ENCODE measurements at places on chromosomes 16 and 17.
A peak's percentile ranks its signal among the peaks of the same experiment; 100 is the strongest.

GRCh38 chr16:24701521-24701951 is 27.9 kb upstream of the TNRC6A start:
- no peak for DNase-seq

DNA sequence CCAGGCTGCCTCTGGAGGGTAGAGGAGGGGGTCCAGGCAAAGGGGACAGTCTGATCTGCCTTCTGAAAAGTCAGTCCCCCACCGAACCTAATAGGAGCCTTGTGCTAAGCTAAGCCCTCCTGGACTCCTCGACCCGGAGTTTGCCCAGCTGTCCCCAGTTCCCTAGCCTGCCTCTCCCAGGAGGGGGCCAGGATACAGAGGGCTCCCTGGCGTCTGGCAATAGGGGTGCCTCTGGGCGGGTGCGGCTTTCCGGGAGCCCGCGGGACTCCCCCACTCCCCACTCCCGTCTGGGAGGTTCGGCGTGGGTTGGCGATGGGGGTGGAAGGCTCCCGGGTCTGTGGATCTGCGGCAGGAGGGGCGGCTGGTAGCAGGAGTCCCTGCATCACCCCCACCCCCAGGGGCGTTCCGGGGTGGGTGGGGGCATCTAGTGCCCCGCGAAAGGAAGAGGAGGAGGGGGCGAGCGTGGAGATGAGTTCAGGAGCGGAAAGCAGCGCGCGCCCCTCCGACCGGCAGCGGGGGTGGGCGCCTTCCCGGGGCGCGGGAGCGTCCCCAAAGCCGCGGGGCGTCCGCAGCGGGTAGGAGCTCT is 1.2 kb downstream of the GSG1L start:
- DNase-seq, result no peak

DNA sequence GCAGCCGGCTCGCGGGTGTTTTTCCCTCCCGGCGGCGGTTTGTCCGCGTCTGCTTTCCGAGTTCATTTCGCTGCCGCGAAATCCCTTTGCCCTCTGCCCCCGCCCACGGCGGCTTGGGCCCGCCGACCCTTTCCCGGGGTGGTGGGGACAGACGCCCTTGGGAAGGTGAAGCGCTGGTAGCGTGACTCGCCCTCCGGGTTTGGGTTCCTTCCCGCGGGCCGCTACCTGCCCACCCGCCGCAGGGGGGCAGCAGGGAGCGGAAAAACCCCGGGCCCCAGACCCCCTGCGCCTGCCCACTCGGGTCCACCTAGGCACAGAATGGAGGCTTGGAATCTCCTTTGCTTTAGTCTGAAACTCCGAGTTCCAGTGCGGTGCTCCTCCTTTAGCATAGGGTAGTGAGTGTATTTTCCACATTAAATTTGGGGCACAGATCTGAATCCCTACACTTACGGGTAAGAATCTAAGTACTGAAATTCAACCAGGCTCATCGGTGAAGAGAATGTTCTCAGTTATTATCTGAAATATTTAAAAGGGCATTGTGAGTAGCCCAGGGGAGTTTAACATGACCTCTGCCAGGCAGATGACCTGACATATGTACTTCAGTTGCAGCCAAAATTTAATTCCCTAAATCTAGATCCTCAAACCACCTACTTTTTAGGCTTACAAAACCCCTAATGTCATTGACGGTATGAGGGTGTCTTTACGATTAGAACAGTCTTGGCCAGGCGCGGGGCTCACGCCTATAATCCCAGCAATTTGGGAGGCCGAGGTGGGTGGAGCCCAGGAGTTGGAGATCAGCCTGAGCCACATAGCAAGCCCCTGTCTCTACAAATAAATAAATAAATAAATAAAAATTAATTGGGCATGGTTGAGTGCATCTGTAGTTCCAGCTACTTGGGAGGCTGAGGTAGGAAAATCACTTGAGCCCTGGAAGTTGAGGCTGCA is 1.0 kb downstream of the NME2 start:
- DNase-seq, result peak; percentile 69

- DNase-seq, result no peak
Measured at GRCh38 chr17:30450125-30451027, 26.8 kb upstream of the GOSR1 start.

DNA sequence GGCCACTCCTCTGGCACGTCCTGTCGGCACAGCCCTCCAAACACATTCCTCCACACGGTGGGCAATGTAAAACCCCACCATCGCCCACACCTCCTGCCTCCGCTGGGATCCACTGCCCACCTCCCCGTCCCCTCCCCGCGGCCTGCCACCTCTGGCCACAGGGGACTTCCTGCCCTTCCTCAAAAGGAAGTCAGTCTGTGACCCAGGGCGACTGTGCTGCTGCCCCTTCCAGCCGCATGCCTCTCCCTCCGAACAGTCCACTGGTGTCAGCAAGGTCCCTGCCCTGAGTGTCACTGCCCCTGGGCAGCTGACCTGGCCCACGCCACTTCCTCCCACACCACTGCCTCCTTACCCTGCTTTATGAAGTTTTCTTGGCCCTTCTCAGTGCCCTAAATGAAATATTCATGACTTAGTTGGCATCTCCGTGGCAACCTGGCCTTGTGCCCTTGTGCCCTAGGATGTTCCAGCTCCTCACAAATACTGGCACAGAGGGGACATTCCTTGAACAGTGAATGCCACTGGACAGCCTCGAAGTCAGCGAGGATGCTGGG is 2.0 kb downstream of the PLD6 start:
- DNase-seq, result no peak

DNA sequence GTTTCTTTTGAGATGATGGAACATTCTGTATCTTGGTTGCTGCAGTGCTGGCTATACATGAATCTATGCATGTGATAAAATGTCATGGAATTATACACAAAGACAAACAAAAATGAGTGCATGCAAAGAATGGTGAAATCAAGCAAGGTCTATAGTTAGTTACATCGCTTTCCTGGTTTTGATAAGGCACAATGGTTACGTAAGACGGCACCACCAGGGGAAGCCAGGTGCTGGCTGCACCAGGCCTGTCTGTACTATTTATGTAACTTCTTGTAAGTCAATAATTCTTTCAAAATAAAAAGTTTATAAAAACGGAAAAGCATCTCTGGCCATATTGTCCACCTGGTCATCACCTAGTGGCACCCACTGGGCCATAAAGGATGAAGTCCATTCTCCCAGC is 46.5 kb downstream of the ARHGAP27 start:
- DNase-seq, result no peak

DNA sequence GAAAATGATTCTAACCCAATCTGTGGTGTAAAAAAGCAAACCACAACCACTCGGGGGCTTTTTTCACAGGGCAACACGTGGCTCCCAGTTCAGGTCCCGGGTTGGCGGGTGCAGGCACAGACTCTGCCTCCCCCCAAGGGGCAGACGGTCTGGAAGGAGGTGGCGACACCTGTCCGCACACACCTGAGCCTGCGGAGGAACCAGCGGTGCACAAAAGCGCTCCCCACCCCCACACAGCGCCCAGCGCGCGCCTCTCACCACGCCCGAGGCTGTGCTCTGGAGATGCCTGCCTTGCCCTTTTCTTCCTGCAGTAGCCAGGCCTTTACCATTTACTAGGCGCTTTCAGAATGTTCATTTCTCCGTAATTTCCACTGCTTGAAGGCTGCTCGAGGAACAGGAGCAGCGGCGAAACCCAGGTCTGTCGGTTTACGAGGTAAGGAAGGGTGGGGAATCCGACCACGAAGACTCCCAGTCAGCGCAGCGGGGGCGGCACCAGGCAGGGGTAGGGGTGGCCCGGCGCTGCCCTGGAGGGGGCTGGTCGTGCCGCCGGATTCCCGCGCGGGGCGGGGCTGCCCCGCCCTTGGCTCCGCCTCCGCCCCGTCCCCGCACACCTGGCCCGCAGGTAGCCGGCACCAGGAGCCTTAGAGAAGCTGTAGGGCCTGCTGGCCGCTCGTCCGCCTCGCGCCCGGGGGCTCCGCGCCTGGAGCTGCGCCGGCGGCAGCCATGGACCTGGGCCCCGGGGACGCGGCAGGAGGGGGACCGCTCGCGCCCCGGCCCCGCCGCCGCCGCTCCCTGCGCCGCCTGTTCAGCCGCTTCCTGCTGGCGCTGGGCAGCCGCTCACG is at the start of gene USP43:
Gene USP43, plus strand, starts transcription at position 608 of the 842 bp plus-strand sequence. Its CDS starts 116 bp downstream, at position 724.
- peak; percentile 6 for DNase-seq

GRCh38 chr17:42182927-42183734 is 2.1 kb downstream of the HCRT start:
- no peak for DNase-seq

DNA sequence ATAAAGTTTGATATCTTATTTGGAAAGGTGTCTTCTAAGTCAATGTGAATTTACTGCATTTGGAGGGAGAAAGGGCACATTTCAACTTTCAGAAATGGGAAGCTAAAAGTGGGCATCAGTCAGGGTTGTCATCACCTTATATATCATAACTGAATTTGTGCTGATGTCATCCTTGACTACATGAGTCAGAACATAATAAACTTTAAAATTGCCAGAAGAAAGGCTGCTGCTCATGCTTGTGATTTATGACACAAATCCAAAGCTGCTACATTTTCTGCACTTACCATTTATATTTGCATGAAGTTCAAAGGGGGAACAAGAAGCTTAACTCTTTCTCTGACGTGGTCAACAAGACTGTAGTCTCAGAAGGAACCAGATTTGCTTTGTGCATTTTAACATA is 196.6 kb downstream of the UTP18 start:
- DNase-seq, result no peak

- DNase-seq, result no peak
Measured at GRCh38 chr17:65385726-65386125, 175.7 kb downstream of the AXIN2 start.

GRCh38 chr16:22190081-22190775 is 15.8 kb upstream of the EEF2K start:
- DNase-seq, result peak; percentile 98

DNA sequence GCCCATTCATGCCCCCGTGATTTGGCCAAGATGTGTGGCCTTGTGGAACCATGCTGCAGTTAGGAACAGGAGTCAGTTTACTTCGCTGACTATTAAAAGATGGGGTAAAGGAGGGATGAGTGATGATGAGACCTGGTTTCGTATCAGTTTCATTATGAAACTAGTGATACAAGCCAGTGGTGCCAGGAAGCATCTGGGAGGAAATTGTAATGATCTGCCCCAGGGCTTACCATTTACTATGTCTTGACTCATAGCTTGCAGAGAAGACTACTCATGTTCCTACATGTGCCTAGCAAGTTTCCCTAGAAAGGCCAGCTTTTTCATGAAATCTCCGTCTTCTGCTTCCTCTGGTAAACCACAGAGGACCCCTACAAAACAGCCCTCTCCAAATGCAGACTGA is 23.2 kb downstream of the CDH3 start:
- peak; percentile 15 for DNase-seq

- DNase-seq, result no peak
Measured at GRCh38 chr16:23607726-23608125, 11.6 kb upstream of the NDUFAB1 start.

- DNase-seq, result peak; percentile 28
Measured at GRCh38 chr17:81870131-81870980, 781 bp downstream of the ARHGDIA start.

- DNase-seq, result no peak
Measured at GRCh38 chr16:1424028-1424427, 3.5 kb upstream of the UQCC4 start.

All from stimulated activated CD8-positive, alpha-beta memory T cell treated with anti-CD3 and anti-CD28 coated beads, Interleukin-15, amount 100 ng/mL, for 48 hours (primary cell).